ENCODE measurements at places on chromosomes 2 and 18.

DNA sequence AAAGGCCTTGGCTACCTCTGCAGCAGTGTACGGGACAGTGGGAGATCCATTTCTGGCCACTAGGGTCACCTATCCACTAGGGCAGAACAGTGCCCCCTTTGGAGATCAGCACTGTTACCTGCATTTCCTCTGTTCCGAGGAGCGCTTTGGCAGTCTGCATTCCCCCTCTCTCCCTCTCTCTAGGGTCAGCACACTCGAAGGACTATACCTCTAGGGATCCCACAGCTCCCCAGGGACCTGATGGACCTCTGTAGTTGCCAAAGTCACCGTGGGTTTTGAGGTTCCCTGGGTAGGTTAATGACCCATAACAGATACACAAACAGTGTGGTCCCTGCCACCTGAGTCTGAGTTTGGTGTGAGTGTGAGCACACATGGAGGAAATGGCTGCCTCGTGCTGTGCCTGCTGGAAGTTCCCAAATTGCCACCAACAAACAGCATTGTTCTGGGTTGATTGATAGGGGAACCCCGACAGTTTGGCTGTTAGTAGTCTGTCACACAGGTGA is 99.8 kb upstream of the VWC2L start:
- no peak for DNase-seq

DNA sequence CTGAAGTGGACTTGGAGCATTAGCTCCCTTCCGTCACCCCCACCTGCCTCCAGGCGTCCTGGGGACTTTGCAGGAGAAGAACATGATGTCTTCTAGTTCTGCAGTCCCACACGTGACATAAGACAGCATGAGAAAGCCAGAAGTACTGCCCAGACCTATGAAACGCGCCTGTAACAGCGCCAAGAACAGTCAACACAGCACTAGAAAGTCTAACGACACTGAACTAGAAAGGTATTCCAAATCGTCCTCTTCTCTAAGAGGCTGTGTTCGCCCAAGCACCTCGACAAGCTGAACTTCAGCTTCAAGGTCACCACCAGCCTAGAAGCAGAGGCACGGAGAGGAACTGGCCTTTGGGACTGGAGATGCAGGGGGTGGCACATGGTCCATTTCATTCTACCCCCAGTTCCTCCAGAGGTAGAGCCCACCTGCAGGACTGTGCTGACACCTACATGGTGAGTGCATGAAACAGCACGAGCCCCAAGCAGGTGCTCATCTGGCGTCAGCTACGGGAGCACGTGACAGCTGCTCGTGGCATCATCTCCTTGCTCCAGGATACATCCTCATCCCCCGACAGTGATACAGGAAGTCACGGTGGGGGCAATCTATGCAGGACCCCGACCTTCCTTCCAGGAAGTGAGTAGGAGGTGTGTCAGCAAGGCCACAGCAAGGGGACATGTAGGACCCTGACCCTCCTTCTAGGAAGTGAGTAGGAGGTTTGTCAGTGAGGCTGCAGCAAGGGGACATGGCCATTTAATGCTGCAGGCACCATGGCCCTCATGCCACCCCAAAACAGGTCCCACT is 3.7 kb downstream of the HDAC4 start:
- DNase-seq: no peak

DNA sequence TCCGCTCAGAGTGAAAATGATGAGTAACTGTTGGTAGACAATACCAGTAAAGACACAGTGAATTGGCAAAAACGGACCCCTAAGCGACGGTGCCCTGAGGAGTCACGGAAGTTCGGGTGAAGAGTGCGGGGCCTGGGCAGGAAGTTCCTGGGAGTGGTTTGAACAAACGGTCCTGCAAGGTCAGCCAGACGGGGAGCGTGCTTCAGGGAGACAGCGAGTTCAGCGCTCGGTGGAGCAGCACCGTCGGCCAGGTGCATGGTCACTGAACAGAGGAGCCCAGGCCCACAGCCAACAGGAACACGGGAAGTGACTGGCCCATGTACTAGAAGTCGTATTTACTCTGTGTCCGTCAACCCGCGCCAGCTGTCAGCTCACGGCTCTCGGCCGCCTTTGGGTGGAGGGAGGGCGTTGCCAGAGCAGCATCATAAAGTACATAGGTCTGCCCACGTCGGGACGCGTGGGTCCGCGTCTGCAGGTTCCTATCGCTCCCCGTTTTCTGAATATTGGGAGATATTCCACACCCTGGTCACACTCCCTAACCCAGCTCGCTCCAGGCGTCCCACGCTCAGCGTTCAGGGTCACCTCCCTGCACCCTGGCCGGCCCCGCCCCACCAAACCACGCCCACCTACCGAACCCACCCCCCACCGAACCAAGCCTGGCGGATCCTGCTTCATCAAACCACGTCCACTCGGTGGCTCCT is 75.6 kb upstream of the UXS1 start:
- peak; percentile 10 for DNase-seq

DNA sequence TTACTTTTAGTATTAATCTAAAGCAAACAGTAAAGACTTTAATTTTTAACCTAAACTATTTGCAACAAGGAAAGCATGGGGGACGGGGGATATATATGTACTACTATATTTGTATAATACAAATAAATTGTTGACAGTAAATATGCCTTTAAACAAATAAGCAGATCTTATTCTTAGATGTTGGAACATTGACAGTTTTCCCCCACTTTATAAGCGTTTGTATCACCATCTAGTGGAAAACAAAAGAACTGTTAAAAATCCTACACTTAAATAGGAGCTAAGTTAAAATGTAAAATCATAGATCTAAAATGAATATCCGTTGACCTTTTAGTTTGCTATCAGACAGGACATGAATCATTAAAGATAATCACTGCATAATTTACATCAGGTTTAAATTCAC is 50.0 kb downstream of the RBBP8 start:
- DNase-seq: no peak

GRCh38 chr18:76524900-76525698 is 30.1 kb upstream of the ZNF516 start:
- no peak for DNase-seq

GRCh38 chr2:180324182-180324581 is 317.1 kb upstream of the CWC22 start:
- DNase-seq: no peak

- DNase-seq: no peak
Measured at GRCh38 chr2:218474527-218474926, 55.6 kb downstream of the VIL1 start.

- no peak for DNase-seq
Measured at GRCh38 chr2:13524492-13524891, 807.8 kb downstream of the TRIB2 start.

GRCh38 chr2:101806701-101807100 is 109.2 kb downstream of the MAP4K4 start:
- DNase-seq: no peak

DNA sequence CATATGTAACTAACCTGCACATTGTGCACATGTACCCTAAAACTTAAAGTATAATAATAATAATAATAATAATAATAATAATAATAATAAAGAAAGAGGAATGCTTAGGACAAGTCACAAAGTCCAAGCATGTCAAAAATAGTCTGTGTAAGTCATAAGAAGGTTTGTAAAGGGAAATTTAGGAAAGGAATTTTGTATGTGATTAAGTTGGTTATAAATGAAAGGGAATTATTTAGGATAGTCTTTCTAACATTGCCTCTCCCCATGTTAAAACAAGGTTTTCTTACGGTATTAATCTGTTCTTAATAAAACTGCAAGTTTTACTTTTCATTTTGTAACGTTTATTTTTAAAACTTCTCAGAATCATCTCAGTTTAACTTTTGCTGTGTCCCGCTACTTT is 62.8 kb downstream of the SESTD1 start:
- no peak for DNase-seq

- DNase-seq: no peak
Measured at GRCh38 chr2:64876137-64876647, 113.0 kb upstream of the SLC1A4 start.

DNA sequence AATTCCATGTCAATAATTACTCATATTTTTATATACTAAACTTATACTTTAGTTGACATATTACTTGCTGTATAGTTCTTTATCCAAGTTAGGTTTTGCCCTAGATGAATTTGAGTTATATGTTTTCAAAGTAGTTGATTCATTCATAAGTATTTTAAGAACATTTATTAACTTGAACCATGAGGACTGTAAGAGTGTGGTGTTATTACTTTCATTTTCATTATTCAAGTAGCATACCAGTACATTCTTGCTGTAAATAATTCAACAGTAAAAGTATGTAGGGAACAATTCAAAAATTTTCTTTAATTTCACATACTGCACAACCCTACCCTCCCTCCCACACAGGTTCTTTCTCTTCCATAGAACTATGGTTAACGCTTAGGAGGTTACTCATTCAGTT is 75.4 kb downstream of the ANKRD12 start:
- no peak for DNase-seq

DNA sequence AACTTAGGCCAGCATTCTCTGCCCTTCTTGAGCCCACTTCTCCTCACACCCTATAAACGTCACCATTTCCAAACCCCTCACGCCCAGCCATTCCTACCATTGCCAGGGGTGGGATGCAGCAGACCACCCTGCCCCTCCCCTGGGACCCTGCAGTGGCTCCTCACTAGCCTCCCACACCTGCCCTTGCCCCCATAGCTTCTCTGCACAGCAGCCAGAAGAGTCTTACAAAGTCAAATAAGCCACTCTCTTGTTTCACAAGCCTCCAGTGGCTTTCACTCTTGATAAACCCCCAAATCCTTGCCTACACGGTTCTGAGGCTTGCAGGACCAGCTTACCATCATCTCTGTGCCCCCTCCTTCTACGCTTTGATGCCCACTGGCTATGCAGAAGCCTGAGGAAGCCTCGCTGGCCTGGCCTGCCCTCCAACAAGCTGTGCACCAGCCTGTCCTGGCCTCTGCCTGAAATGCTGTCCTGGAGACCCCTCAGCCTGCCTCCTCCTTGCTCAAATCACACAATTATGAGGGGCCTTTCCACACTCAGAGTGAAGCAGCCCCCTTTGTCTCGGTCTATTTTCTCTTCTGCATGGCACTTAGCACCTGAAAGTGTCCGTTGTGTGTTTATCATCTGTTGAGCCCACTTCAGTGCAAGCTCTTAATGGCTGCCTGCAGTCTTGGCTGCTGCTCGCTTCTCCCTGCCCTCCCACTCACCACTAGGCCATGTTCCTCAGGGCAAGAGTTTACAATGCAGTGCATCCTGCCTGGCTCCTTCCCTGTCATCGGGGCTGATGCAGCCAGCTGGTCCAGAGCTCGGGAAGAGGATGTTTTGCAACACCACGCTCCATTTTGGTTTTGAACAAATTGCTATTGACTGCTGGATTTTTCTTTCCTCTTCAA is 82.6 kb upstream of the RGPD5 start:
- DNase-seq: no peak

- DNase-seq: no peak
Measured at GRCh38 chr2:47172922-47173695, 18.0 kb upstream of the STPG4 start.

DNA sequence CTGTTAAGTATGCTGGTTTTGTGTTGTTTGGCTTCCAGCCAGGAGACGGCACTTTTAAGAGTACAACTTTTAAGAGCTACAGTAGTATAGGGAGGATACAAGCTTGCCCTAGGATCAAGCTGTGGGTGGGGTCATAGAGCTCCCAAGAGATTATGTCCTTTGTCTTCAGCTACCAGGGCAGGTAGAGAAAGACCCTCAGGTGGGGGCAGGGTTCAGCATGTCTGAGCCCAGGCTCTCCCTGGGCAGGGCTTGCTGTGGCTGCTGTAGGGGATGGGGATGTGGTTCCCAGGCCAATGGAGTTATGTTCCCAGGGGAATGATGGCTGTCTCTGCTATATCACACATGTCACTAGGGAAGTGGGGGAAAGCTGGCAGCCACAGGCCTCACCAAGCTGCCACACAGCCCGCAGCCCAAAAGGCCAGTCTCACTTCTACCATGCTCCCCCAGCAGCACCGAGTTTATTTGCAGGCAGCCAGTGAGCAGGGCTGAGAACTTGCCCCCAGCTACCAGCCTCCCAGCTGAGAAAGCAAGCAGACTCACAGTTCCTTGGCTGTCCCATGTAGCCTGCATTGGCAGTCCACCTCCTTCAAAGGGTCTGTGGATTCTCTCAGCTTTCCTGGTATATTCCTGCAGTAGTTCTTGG is 105.7 kb upstream of the ERBB4 start:
- DNase-seq: no peak

- DNase-seq: no peak
Measured at GRCh38 chr2:241673189-241673663, 13.4 kb downstream of the DTYMK start.

GRCh38 chr2:236573066-236573929 is 3.7 kb downstream of the ACKR3 start:
- no peak for DNase-seq

- DNase-seq: no peak
Measured at GRCh38 chr2:46826569-46827245, 88.9 kb downstream of the MCFD2 start.

- no peak for DNase-seq
Measured at GRCh38 chr2:210072493-210072892, 70.1 kb downstream of the RPE start.

DNA sequence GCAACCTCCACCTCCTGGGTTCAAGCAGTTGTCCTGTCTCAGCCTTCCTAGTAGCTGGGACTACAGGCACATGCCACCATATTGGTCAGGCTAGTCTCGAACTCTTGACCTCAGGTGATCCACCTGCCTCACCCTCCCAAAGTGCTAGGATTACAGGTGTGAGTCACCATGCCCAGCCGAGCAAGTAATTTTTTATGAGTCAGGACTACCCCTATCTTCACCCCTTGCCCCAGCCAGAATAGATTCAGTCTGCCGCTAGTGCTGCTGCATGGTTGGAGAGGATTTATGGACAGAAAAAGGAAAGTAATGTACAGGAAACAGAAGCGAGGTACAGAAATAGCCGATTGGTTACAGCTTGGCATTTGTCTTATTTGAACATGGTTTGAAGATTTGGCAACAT is 48.9 kb downstream of the BMPR2 start:
- no peak for DNase-seq

- DNase-seq: peak; percentile 53
Measured at GRCh38 chr2:38528008-38528442, 74.7 kb downstream of the HNRNPLL start.

DNA sequence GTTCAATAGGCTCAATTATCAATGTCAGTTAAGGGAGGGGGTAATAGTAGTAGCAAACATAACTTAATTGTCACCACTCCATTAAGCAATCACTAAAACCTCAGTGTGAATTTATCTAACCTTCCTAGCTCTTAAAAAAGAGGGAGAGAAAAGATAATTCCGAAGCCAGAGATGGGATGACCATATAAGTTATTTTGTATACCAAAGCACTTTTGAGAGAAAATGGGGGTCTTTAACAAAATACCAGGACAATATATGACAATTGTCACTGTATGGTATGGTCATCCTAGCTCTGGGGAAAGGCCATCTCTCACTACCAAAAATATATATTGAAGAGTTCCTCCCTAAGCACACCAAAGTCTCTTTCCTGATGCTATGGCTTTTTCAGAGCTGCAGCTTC is 55.1 kb downstream of the SPHKAP start:
- no peak for DNase-seq

Measured in stimulated activated CD4-positive, alpha-beta T cell treated with anti-CD3 and anti-CD28 coated beads, Interleukin-2, amount 100 ng/mL, for 48 hours (primary cell).